ENCODE measurements at places on chromosomes 6 and 20.
A peak's percentile ranks its signal among the peaks of the same experiment; 100 is the strongest.

- DNase-seq, result no peak
Measured at GRCh38 chr6:166379103-166379586, 3.6 kb downstream of the MPC1 start.

GRCh38 chr6:143005816-143006215 lies 54.9 kb upstream of the AIG1 start:
- no peak for DNase-seq

DNA sequence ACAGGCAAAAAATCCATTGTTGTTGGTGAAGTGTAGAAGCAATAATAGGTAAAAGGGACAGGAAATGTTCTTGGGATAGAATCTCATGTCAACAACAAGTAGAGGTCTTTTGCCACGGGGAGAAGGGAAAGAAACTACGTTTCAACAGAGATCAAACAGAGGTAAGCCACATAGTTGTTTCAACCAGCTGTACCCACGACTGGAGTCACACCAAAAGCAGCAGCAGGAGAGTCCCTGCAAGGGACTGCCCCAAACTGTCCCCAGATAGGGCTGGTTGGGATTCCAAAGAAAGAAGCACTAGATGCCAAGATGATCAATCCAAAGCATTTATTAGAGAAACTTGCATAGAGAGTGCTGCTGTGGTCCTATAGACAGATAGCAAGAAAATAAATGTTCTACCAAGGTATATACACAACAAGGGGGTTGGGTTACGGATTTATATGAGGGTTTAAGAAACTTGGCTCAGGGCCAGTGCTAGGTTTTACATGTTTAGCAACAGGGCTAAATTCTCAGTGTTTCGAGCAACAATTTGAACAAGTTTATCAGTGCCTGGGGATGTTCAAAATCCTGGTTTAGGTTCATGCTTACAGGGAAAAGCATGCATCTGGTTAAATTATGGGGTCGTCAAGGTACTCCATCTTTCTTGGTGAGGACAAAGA lies 466.5 kb downstream of the MMUT start:
- DNase-seq, result no peak

GRCh38 chr20:35443003-35443402 lies 5.0 kb upstream of the GDF5 start:
- no peak for DNase-seq

- no peak for DNase-seq
Measured at GRCh38 chr6:51738614-51739013, 348.8 kb downstream of the PKHD1 start.

DNA sequence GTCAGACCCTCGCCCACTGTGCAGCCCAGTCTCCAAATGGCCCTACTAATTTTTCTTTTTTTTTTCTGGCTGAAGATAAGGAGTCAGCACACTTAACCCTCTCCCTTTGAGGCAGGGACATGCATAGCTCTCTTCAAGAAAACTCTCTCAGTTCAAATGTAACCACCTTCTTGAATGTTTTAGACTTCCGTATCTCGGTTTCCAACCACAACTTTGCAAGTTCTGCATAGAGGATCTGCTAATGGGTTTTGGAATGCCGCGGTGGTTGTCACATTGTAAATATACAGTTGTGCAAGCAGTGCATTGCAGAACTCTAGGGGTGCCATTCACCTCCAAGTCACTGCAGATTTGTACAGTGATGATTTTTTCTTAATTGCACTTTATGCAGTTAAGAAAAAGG lies 59.4 kb upstream of the SLC35B3 start:
- DNase-seq, result no peak

- no peak for DNase-seq
Measured at GRCh38 chr20:21520702-21521595, 7.1 kb upstream of the NKX2-2 start.

DNA sequence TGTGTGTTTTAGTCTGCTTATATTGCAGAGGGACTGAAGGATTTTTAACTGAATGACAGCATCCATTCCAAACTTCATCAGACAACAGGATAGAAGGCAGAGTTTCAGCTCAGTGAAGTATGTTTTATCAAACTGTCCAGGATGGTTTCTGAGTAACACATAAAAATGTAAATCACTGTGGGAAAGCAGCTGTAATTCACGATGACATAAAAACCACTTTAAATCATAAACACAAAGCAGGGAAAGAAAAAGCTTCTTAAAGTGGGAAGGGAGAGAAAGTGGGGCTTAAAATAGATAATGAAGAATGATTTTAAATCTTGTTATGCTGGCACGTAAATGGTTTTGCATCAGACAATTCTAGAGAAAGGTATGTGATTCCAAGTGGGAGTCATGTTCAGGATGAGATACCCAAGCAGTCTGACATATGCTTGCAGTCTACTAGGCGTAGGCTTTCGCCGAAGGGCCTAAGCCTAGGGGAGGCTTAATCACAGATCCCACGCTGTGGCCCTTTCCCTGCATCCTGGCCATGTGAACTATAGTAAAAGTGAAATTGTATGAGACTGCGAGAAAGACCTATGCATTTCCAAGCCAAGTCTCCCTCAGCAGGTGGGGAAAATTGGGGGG lies 610.6 kb downstream of the PRKN start:
- DNase-seq, result no peak

DNA sequence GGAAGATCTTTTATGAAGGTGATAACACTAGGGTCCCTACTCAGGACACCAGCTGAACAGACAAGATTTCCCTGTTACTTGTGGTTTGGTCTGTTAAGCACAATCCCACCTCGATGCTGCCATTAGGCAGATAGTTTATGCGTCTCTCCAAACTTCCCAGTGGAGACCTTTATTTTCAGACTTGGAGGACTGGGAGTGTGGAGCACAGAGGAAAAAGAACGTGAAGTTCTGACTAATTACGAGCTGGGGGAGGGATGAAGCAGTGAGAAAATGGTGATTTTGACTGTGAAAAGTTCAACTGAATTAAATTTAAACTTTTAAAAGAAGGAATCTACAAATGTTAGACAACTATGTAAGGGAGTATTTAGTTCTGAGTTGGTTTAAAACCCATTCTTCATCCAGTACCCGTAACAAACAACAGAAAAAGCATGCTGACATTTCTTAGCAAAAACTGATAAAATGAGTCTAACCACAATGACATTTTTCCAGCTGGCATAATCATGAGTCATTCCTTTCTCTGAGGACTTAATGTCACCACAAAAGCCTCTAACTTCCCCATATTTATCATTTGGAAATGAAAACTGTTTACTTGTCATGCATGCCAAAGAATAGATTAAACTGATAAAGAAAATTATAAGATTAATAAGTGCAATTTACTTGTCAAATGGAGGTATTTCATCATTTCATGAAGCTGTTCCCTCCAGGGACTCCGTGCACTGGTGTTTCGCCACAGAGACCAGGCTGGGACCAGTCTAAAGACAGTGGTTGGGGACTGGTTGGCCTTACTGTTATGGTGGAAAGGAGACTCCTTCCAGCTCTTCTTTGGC lies 113.3 kb upstream of the SSTR4 start:
- no peak for DNase-seq

GRCh38 chr6:68343901-68344300 lies 291.2 kb upstream of the ADGRB3 start:
- DNase-seq, result no peak

DNA sequence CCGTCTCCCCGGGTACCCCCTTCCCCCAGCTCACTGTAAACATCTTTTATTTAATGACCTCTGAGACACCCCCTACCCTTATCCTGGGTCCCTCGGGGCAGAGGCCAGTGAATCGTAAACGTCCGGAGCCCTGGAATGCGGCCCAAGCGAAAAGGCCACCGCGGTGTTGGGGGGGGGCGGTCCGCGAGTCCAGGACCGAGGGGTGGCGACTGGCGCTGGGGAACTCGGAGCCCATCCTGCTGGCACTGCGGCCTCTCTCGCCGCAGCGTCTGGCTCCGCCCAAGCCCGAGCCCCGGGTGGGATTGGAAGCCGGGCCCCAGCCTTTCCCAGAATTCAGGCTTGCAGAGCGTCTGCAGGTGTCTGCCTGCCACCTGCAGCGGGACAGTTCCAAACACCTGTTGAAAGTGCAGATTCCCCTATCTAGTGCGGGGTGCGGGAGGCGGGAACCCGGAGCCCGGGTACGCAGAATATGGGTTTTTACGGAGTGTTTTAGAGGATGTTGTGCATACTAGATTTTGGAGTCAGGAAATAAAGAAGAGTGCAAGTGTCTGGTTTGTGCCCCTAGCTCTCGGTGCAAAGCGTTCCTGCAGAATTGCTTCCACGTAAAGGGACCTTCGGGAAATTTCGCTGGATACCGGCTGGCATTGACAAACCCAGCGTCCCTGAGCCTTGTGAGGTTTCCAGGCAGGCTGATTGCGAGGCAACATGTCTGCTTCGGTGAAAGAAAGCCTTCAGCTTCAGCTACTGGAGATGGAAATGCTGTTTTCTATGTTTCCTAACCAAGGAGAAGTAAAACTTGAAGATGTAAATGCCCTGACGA lies 800 bp downstream of the RWDD2A start:
- peak; percentile 70 for DNase-seq

DNA sequence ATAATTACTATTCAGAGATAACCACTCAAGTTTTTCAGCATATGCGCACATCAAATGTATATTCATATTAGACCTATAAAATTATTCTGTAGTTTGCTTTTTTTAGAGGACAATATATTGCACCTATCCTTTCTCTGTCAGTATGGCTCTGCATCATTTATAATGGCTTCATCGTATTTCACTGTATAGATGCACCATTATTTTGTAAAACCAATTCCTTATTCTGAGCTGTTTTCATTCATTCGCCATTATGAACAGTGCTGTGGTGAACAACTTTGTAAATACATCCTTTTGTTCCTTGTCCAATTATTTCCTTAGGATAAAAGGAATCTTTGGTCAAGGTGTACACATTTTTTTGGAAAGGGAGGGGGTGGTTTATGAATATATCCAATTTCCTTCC lies 29.2 kb upstream of the BCAS4 start:
- DNase-seq, result no peak

DNA sequence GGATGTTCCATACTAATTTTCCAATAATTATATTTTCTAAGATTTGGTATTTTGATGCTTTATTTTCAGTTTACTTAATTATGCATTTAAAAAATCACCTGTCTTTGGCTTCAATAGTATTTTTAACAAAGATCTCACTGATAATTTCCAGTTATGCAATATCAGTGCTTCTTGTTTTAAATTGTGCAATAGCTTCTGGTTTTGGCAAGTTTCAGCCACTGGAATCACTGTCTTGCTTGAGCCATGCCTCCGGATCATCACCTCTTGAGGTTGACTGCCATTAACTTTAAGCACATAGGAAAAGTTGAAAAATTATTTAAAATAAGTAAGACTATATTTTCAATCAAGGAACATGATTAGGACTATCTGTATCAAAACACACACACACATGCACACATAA lies 1242.1 kb downstream of the HACE1 start:
- no peak for DNase-seq

GRCh38 chr6:90065173-90065572 lies 170.9 kb downstream of the GJA10 start:
- no peak for DNase-seq

DNA sequence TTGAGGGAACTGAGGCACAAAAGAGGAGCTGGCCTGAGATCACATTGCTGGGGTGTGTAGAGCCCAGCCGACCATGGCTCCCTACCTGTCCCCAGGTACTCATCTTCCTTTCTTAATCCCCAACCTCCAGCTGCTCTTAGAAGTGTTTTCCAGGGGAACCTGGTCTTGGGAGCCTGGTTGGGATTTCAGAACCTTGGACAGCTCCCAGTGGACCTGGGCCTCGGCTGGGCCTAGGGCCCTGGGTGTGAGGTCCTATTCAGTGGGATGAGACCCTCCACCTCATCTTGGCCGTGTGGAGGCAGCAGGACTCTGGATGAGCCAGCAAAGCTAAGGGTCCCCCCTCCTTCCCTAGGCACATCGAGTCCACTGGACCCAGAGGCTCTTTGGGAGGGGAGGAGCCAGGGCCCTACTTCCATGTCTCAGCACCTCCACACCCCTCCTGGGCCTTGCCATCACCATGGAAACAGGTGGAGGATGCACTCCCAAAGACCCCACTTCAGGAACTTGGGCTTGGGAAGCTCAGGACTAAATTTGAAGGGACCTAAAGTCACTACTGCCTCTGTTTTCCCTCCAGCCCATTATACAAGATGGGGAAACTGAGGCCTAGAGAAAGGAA lies 38.5 kb downstream of the DLGAP4 start:
- DNase-seq, result peak; percentile 41

DNA sequence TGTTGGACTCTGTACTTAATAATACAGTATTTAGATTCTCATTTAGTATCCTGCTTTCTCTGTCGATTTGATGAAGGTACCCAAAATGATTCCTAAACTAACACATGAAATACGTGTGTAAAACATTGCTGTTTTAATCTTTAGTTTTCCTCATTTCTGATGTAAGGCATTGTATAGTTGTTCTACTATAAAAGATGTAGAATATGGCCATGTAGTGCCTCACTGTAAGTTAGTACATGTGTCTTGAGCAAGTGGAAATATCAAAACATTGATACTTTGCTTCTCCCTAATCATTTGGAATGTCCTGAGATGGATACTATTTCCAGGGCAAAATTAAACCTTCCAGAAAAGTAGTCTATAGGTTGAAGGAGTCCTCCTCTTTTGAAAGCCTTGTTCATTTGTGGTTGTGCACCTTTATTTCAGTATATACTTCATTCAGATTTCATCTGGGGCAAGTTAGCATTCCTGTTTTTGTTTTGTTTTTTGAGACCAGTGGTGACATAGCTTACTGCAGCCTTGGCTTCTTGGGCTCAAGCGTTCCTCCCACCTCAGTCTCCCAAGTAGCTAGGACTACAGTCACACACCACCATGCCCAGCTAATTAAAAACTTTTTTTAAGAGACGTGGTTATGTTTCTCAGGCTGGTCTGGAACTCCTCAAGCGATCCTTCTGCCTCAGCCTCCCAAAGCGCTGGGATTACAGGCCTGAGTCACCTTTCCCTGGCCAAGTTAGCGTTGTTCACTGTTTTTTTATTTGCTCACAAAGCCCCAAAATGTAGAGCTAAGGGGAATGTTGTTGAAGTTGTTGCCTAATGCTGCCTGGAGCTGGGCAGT lies 11.6 kb downstream of the SRSF3 start:
- DNase-seq, result no peak

DNA sequence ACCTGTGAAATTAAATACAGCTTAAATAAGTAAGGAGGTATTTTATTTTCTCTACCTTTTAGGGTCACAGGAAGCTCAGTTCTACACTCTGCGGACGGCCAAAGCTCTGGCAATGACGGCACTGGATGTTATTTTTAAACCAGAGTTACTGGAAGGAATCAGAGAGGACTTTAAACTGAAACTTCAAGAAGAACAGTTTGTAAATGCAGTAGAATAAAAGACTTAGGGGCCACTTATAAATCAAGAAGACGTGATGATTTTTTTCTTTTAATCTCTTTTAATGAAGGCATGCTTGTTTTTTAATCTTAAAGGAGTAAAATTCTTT lies 16.2 kb downstream of the PM20D2 start:
- no peak for DNase-seq

DNA sequence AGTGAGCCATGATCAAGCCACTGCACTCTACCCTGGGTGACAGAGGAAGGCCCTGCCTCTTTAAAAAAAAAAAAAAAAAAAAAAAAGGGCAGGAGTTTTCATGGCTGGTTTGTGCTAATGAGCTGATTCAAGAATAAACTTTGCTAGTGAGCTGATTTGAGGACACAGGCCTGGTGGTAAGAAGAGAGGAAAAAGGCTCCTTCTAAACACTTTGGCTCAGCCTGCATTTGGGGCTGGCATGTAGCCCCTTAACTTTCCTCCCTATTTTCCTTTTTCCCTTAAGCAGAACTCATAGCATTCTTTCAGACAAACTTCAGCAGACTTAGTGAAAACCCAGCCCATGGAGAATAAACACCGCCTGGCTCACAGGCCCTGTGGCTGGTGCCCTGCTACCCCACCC lies 432.7 kb downstream of the PTPRT start:
- no peak for DNase-seq

GRCh38 chr6:158767709-158768108 lies 51.5 kb downstream of the EZR start:
- no peak for DNase-seq

Measured in pancreas (tissue), 10 donors.